ENCODE measurements at places on chromosomes 7 and 10.

DNA sequence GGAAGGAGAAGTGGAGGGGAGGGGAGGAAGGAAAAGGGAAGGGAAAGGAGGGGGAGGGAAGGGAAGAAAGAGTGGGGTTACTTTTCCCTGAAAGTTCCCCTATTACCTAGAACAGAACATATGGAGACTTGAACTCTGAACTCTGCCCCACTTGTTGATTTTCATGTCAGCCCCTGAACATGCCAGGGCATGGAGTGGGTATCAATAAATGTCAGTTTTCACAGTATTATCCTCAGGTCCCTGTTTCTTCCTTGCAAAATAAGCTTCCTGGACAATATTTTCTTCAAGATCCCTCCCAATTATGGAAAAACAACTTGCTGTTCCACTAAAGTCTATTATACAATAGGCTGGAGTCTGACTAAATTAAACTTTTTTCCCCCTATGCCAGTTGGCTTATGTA is 46.9 kb upstream of the LYZL1 start:
- DNase-seq = no peak

- no peak for DNase-seq
Measured at GRCh38 chr7:135789956-135790355, 41.3 kb upstream of the FAM180A start.

DNA sequence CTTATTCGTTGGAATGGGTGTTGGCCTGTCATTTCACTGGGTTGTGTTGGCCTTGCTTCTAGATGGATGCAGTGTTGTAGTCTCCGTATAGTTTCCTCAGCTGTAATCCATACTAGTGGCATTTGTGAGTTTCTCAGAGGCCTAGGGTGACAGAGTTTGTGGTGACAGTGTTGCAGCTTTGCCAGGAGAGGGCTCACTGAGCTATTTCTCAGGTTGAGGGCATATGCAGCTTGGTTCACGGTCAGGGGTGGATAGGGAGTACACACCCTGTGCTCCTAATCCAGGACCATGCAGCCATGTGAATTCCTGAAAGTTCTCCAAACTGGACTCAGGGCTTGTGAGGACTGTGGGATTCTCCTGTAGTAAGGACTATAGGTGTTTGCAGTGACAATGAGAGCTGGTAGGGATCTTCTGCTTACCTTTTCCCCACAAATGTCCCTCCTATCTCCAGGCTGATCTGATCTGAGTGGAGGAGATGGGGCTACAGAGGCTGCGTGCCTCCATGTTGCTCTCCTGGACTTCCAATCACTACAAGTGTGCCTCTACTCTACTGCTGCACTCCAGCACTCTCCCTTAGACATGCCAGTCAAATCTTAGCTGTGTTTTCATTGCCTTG is 229.0 kb downstream of the STK31 start:
- DNase-seq = no peak

DNA sequence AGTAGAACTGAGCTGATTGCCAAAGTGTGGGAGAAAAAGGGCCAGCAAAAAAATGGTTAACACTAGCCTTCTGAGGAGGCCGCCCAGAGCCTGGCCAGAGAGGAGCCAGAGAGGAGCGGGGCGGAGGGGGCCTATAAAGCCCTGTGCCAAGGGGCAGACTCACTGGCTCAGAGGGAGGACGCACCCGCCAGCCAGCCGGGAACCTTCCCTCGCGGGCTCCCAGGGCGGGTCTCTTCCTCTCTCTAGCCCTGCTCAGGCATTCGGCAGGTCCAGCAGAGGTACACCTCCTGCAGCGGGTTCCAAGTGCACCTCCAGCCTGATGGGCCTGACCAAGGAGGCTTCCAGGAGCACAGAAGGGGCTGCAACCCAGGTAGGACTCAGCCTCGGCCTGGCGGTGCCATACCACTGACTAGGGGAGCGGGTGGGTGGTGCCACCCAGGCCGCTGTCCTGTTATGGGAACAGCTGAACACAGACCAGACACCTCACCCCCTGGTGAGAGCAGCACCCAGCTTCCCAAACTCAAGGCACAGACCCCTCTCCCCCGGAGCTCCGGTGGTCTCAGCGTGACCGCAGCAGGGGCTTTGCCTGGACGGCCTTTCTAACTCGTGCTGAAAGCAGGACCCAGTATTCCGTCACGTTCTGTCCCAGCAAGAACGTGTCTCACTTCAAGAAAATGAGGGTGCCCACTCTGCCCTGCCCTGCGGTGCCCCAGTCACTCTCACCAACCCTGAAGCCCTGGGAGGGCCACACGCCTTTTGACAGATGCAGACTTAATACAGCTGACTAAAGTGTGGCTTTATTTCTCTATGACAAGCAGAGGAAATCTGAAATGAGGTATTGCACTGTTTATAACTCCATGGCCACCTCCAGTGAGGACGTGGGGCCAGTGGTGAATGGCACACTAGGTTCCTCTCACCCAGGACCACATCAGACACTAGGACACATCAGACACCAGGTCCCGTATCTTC is at the start of gene GPER1:
GPER1 (plus strand) TSS at position 162 of the 969 bp plus-strand sequence. CDS start 3,616 bp downstream, outside the sequence.
- no peak for DNase-seq

DNA sequence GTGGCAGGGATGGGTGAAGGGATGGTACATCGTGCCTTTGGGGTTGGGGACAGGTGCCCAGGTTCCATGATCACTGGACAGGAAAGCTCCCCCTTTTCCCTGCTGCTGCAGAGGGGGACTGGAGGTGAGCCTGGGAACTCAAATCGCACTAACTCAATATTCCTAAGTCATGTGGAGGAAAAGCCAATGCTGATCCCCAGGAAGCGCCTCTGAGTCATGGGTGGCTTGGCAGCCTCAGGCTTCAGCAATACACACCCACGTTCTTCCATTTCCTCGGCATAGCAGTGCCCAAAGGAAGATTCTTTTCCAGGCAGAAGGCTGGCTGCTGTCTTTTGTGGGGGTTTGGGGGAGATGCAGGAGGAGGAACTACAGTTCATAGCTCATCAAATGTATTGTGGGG is 165.8 kb downstream of the CCDC3 start:
- DNase-seq = no peak

DNA sequence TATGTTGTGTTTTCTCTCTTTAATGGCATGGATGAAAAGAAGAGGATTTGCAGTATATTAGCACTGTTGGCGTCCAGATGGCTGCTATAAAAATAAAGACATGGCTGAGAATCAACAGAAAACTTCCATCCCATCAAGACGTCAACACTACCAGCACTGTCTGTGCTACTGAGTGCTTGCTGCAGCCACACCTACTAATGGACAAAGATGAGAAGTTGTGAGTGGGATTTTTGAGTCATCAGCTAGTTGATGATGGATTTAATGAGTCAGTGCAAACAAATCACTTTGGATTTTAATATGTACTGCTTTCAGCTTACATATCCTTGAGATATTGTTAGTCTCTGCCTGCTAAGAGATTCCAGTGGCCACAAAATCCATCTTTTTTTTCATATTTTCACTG is 631.0 kb upstream of the ANKRD30A start:
- no peak for DNase-seq

DNA sequence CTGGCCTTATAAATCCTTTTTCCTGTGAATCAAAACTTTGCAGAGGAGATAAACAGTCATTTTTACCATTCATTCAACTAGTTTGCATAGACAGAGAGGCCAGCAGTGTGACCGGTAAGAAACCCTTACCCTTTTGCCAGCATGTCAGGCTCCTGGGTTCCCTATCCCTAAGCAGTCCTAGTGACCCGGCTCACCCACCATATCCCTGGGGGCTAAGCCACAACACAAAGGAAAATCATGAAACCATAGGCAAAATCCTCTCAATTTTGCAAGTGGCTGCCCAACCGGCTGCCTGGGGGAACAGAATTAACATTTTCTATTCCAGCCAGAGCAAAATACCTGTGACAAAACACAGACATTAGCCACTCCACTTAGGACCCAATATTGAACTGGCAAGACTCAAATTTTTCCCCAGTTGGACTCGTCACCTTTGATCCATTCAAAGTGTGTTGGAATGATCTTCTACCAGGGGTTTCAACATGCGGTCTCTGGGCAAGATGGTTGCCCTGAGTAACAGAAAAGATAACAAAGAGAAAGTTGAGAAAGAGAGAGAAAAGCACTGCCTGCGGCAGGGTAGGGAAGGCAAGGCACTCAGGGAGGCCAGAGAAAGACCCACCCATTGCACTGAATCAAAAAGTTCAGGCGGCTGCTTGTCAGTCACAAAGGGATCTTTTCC is 174.8 kb upstream of the NAMPT start:
- no peak for DNase-seq

- DNase-seq = no peak
Measured at GRCh38 chr7:149220534-149220933, 18.9 kb upstream of the ZNF212 start.

DNA sequence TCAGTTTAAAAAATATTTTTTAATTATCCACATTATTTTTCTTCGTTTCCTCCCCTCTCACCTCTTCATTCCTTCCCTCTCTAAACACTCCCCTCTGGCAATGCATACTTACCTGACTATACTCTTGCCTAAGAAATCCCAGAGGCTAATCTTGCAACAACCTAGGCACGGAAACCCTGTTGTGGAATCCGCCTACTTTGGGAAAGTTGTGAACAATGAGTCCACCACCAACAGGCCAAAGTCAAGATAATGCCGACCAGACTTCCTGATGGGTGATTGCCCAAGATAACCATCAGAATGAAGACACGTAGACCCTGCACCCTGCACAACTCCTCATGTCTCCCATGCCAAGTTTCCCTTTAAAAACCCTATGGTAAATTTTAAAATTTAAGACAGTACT is 521.5 kb downstream of the KIF20B start:
- no peak for DNase-seq

- DNase-seq = no peak
Measured at GRCh38 chr10:102824664-102825063, 12.5 kb downstream of the CYP17A1 start.

- DNase-seq = no peak
Measured at GRCh38 chr7:78225534-78225933, 427.0 kb downstream of the PHTF2 start.

DNA sequence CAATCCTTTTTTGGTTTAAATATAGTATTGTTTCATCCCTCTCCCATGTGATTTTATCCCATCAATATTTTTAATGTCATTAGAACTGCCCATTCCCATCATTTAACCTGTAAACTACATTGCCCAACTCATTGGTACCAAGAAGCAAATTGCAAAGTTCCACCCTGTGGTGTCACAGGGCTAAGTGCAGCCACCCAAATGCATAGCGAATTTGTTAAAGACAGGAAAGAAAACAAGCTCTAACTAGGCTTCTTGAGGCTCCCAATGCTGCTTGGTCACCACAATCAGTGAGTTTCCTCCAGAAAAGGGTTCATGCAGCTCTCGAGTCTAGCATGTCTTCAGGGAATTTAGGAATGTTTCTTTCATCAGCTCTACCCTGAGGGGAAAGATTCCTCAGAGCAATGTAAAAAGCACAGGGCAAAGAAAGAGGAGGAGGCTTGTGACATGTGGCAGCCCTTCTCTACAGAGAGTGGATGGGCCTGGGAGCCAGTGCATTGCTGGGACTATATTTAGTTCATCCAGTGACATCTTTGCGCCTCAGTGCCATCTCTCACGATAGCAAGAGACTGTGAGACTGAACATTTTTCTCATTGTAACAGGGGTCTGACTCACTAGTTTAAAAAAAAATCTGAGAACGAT is 58.1 kb downstream of the CAV1 start:
- DNase-seq = no peak

DNA sequence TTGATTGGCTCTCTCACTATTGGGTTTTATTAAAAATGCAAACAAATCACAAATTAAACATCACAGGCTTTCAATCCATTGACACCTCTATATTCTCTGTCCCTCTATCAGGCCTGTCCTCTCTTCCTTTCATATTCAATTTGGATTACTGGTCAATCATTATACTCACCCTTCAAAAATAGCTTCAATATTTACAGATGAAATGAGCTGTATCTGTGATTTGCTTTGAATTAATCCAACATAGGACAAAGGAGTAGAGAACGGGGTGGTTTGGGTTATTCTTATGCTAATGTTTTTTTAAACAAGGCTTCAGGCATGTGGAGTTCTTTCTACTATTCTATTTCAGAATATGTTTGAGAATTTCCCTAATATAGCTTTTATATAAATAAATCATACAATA is 2.3 kb downstream of the TAS2R39 start:
- no peak for DNase-seq

- DNase-seq = no peak
Measured at GRCh38 chr10:31058795-31059703, 27.4 kb upstream of the ZNF438 start.

DNA sequence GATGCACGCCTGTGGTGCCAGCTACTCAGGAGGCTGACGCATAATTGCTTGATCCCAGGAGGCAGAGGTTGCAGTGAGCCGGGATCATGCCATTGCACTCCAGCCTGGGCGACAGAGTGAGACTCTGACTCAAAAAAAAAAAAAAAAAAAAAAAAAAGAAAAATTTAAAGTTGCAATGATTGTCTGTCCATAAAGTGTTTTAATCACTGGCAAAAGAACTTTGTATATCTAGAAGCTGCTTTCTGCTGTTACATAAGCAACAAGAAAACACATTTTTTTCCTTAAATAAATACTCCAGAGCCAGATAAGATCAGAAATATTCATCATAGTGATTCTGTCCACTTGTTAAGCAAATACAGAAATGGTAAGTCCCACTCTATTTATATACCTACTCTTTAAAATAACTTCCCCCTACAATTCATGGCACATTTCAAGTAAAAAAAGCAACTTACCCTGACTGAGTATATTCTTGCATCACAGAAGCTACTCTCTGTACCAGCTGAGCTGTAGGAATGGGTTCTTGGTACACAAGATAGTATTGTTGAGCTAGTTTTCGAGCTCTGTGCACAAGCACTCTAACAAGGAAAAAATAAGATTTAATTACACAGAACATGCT is 7.6 kb downstream of the PSMA2 start:
- DNase-seq = no peak

DNA sequence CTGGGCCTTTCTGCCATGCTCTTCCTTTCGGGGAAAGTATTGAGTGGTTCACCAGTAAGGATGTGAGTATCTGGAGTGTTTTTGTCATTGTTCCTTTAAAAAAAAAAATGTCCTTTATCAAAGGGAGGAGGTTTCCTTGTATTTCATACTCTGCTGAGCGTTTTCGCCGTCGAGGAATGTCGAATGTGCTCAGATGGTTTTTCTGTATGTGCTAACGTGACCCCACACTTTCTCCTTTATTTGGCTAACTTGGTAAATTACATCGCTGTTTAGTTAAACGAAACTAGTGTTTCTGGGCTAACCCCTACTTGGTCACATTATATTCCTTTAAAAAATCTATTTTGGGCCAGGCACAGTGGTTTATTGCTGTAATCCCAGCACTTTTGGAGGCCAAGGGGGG is 45.9 kb downstream of the INPP5A start:
- DNase-seq = no peak

- DNase-seq = no peak
Measured at GRCh38 chr10:122931088-122931906, 20.9 kb downstream of the FAM24A start.

DNA sequence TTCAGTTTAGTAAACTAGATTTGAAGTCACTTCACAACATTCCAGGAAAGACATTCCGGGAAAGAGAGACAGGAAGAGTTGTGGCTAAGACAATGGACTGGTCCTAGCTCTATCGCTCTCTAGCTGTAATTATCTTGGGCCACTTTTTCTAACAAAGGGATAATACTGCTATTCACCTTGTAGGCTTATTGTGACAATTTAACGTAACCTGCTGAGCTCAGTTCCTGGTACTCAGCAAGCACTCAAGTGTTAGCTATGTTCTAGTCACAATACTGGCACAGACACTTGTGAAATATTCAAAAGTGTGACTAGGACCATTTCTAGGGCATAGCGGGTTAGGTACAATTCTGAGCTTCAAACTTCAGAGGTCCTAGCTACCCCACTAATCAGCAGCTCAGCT is 12.0 kb upstream of the NRCAM start:
- DNase-seq = no peak
